ENCODE measurements at places on chromosomes 7 and 10. TPM values are rescaled to one million over a fixed set of nuclear protein-coding genes. Genes with fewer than 3 reads are reported as not detected.
A peak's percentile ranks its signal among the peaks of the same experiment; 100 is the strongest.

DNA sequence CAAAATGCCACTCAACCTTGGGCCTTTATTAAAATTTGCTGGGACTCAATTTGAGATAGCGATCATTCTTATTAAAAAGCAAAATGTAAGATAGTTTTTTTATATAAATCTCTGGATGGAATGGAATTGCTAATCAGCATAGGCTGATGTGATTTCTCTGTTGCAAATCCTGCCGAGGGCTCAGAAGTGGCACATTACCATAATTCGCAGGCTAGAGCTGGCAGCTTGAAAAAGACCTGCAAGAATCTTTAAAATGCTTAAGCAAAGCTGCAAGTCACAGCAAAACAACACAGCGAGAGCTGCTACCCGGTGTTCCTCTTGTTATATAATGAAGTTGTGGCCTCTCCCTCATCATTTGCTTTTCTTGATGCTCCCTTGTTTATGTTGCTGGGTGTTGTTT lies 448.1 kb downstream of the GATA3 start:
- DNase-seq, result no peak

GRCh38 chr10:118978316-118978997 lies 51.1 kb upstream of the NANOS1 start:
- peak; percentile 43 for DNase-seq

- no peak for DNase-seq
These were observed 702.3 kb downstream of the LRMDA start for GRCh38 chr10:76133597-76134255.

GRCh38 chr10:21280971-21281572 lies 244.4 kb downstream of the SKIDA1 start:
- DNase-seq, result no peak

- no peak for DNase-seq
These were observed 235.7 kb upstream of the CCDC6 start for GRCh38 chr10:60141896-60142559.

DNA sequence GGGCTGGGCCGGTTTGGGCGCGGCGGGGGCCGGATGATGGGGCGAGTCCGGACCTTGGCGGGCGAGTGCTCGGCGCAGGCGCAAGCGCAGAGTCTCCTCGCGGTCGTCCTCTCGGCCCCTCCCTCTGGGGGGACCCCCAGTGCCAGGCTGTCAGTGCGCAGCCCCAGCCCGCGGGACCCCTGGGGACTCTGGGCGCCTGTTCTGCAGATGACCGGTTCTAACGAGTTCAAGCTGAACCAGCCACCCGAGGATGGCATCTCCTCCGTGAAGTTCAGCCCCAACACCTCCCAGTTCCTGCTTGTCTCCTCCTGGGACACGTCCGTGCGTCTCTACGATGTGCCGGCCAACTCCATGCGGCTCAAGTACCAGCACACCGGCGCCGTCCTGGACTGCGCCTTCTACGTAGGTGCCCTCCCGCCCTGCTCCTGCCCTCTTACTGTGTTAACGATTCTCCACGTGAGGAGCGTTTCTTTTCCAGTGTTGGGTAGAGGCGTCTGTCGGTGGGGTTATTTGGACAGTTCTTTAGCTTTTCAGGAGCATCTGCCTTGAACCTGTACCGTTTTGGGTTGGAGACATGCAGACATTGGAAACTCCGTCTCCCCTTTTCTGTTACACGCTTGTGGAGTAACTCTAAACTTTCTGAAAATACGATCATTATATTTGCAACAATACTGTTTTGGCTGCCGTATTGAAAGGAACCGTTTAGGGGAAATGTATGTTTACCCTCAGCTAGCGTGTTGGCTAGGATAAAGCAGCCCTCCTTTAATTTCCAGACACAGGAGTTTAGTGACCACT lies 706 bp downstream of the BUB3 start:
- peak; percentile 92 for DNase-seq

The CXCL12 gene
- total RNA-seq, result 6.1 TPM

DNA sequence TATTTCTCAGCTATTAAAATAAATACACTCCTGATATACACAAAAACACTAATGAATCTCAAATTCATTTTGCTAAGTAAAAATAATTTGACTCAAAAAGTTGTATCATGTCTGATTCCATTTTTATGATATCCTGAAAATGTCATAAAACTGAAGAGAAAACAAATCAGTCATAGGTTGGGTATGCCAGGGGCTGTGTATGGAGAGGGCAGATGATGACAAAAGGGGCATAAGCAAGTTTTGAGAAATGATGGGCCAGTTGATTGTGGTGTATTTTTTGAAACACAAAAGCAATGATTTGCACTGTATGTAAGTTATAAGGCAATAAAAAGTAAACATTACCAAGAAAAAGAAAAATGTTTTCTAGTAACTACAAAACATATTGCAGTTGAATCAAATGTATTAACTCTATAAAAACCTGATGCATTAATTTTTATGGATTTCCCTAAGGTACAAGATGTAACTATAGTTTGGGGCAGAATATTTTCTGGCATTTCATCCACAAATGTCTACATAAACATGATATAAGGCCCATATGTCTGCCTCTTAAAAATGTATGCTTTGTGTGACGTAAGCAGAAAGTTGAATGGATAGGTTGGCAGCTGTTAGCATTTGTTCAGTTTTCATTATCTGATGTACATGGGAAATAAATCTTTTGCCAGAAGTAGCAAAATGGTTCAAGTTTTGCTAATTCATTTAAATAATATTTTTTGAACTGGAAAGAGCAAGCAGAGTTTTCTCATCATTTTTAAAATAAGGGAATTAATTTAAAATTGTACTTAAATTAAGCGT lies 35.1 kb upstream of the ING3 start:
- DNase-seq, result no peak

The ANXA8 gene
- 15.5 TPM for total RNA-seq

DNA sequence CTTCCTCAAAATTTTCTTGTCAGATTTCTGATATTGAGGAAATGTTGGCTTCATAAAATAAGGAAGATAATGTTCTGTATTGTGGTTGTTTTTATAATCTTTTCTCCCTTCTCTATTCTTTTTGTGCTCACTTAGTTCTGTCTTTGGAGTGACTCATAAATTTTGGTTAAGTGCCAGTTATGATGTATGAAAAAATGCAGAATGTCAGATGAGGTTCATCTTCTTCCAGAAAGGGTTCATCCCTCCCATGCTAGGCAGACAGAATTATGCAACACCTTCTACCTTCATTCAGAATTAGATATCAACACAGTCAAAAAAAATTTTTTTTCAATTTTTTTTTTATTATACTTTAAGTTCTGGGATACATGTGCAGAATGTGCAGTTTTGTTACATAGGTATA lies 36.6 kb upstream of the CYP2C19 start:
- DNase-seq, result no peak

DNA sequence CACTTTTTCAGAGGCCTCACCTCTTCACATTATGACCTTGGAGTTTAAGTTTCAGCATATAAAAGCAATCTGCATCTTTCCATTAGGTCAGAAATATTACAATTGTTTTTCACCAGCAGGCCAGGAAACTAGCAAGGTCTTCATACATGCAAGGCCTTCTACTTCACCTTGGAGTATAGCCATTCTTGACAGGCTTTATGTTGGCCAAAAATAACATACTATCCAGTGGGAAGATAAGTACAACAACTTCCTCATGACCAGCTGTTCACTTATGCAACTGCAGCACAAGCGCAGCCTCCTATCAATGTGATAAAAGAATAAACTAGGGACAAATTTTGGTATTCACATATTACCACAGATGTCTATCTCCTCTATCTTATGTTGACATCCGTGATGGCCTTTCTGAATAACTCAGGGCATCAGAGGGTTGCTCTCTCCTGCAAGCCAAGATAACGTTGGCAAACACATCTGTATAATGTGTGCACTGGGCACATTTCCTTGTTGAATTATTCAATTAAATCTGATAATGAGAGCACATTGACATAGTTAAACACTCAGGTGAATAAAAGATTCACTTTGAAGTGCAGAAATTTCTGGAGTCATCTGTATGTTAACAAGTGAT lies 239.8 kb downstream of the FZD1 start:
- no peak for DNase-seq

The RBP3 gene
- total RNA-seq, result not detected

The HGF gene
- total RNA-seq, result 8.8 TPM

DNA sequence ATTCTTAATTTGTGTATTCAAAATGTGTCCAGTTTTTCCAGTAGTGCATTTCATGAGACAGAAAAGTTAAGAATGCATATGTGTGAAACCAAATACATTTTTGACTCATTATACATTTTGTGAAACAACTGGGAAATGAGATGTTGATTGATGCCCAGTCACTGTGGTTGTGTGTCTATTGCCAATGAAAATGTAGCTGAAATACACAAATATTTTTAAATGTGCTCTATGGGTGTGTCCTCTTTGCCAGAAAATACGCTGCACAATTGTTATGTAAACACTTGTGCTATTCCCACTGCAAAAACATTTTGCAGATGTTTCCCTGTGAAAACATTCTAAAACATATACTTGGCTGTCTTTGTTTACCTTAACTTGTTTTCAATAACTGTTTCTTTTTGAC lies 395.2 kb downstream of the TFEC start:
- DNase-seq, result no peak

The RGR gene
- total RNA-seq, result not detected

- DNase-seq, result peak; percentile 25
These were observed 46.4 kb upstream of the NKX6-2 start for GRCh38 chr10:132832186-132832969.

DNA sequence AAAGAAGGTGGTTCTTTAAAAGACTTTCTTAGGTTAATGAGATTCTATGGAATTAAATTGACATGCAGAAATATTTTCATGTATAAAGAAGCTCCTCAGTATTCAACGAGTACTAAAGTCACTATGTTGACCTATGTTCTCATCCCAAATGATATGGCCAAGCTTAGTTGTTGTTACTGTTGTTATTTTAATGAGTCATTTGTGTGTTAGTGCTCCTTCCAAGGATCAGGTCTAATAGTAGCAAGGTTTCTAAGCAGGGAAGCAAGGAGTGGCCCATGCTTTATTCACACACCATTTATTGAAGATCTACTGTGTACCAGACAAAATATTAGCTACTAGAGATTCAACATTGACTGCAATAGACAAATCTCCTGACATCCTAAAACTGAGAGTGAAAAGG lies 41.9 kb downstream of the LRRN3 start:
- no peak for DNase-seq

GRCh38 chr10:82211346-82211745 lies 336.4 kb downstream of the NRG3 start:
- DNase-seq, result no peak

The POM121L12 gene
- not detected for total RNA-seq

DNA sequence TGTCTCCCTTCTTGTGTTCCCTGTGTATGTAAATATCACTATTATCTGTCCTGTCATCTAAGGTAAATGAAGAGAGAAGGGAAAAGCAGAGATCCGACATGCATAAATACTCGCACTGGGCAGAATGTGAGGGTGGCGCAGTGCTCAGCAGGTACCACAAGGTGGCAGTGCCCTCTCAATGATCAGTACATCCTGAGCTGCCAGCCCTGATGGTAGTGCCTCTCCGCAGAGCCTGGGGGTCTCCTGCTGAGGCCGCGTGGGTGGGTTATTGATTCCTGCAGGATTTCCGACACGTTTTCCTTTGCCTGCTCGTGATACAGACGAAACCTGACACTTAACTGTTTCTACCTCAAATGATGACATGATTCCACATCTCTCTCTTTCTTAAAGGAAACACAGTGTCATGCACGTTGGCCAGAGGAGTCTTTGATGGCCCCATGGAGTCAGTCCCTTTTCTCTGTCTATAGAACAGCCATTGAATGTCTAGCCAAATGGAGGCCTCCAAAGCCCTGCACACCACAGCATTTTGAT lies 19.8 kb downstream of the RGR start:
- DNase-seq, result peak; percentile 69

Data from upper lobe of left lung (tissue), 6 donors.